ENCODE measurements at places on chromosomes 13 and 19.

DNA sequence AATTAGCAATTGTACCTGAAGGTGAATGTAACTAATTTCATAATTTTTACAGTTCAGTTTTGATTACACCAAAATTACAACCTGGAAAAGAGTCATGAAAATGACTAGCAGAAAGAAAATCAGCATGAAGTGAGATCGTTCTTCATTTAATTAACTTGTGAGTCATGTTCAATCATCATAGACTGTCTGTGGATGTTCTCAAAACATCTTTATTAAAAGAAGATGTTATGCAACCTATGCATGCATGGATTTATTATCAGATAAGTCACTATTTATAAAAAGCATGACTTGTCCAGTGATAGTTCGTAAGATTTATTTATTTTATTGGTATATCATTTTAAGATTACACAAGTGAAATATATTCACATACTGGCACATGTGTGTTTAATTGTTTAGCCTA, 245.9 kb downstream of the ITGBL1 start:
- DNase-seq, result no peak

- DNase-seq, result no peak
These were observed 1.1 kb downstream of the KLHL26 start for GRCh38 chr19:18637673-18638630.

DNA sequence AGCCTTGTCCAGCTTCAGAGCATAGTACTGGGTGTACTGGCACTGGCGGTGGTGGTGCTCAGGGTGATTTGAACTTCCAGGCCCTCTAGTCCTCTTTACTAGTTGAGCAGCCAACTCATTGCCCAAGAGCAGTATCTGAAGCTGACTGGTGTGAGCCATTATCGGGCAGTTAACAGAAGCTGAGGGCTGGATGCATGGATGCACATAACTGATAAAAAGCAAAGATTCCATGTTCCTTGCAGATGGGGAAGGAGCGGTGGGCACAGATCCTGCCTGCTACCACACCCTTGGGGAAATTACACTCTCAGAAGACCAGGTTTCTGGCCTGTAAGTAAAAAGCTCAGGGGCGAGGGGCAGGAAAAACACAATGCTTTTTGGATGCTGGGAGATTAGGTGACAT, 499.4 kb upstream of the ARGLU1 start:
- no peak for DNase-seq

- no peak for DNase-seq
These were observed 154.0 kb downstream of the RGCC start for GRCh38 chr13:41611385-41611784.

GRCh38 chr19:28596561-28597071, 616.3 kb downstream of the UQCRFS1 start:
- no peak for DNase-seq

DNA sequence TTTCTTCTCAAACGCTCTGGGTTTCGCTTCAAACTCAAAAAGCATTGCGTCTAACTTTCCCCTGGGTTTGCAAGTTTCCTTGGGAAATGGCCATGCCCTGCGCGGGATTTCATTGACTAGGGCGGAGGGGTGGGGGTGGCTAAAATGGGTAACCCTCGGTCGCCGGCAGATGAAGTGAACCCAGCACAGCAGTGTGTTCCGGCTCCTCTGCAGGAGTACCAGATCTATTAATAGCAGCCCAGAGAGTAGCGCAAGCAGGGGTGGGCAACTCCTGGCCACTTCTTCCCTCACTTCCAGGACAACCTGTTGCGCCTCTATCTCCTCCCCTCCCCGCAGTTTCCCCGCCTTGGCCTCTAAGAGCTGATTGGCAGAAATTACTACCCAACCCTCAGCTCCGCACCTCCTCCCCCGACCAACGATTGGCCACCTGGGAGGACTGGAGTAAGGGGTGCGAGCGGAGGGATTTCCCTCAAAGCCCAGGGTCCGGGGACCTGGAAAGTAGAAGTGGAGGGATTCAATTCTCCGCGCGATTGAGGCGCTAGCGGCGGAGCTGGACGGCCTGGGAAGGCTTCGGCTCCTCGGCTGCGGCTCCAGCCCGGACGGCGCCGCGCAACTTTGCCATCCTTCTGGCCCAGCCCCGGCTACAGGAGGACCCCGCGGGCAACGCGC, at the start of gene FREM2:
Gene FREM2, plus strand, starts transcription at position 501 of the 669 bp plus-strand sequence. CDS start 268 bp downstream, outside the sequence.
- no peak for DNase-seq

- DNase-seq, result no peak
These were observed 838 bp downstream of the AKAP11 start for GRCh38 chr13:42272804-42273175.

DNA sequence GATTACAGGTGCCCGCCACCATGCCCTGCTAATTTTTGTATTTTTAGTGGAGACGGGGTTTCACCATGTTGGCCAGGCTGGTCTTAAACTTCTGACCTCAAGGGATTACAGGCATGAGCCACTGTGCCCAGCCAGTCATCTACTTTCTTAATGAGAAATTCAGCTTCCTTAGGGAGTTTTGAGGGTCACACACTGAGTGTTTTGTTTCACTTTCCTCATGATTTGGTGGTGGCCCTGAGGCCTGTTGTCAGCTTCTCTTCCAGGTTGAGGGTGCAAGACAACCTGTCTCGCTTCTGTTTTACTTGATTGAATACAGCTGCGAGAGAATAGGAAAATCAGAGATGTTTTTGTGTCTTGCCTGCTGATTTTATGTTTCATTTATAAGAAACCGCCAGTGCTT, 9.9 kb downstream of the FRY start:
- no peak for DNase-seq

DNA sequence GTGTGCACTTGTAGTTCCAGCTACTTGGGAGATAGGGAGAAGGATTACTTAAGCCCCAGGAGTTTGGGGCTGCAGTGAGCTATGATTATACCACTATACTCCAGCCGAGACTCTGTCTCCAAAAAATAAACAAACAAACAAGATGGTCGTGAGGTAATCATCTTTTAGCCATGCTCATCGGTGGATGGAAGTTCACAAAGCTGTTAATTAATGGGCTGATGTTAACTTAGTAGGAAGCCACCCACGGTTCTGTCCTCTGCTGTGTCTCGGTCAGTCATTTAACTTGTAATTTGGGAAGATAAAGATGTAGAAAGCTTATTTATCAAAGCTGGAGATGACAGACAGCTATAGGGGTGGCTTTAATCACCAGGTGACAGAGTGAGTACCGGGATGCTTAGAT, 64.9 kb downstream of the ARHGEF18 start:
- no peak for DNase-seq

GRCh38 chr13:49533591-49534269, 38.0 kb downstream of the PHF11 start:
- DNase-seq, result no peak

DNA sequence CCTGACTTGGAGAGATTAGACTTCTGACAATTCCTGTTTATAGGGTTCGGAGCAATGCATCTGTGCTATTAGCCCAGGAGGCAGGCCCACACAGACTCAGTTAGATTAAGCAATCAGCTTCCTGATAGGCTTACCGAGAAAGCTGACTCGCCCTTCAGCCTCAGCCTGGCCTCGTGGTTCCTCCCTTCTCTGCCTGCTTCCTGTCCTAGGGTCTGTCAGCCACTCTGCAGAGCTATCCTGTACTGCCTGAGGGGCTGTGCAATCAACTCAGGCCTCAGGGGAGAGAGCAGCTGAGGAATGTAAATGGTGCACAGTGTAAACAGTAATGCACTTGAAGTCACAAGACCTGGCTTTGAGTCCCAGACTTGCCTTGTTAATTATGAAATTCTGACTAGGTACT, 30.7 kb downstream of the HTR2A start:
- peak; percentile 8 for DNase-seq

DNA sequence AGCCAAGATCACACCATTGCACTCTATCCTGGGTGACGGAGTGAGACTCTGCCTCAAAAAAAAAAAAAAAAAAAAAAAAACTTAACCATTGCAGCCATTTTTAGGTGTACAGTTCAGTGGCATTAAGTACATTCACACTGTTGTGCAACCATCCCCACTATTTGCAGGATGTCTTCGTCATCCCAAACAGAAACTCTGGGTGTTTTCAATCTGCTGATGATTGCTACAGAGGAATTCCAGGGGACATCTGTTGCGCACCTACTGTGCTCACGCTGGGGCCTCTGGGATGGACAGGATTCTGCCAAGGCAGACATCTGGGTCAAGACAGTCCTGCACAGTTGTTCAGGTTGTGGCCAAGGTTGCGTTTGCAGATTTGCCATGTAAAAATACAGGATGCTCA, 2.4 kb upstream of the APOC4 start:
- DNase-seq, result no peak

- no peak for DNase-seq
These were observed 15.6 kb upstream of the CCNE1 start for GRCh38 chr19:29796173-29796573.

- no peak for DNase-seq
These were observed 391.6 kb downstream of the KCNRG start for GRCh38 chr13:50406831-50407230.

- DNase-seq, result peak; percentile 92
These were observed 2.6 kb downstream of the AP1M1 start for GRCh38 chr19:16200038-16201010.

GRCh38 chr19:38649305-38650171, 2.1 kb downstream of the ACTN4 start:
- no peak for DNase-seq

DNA sequence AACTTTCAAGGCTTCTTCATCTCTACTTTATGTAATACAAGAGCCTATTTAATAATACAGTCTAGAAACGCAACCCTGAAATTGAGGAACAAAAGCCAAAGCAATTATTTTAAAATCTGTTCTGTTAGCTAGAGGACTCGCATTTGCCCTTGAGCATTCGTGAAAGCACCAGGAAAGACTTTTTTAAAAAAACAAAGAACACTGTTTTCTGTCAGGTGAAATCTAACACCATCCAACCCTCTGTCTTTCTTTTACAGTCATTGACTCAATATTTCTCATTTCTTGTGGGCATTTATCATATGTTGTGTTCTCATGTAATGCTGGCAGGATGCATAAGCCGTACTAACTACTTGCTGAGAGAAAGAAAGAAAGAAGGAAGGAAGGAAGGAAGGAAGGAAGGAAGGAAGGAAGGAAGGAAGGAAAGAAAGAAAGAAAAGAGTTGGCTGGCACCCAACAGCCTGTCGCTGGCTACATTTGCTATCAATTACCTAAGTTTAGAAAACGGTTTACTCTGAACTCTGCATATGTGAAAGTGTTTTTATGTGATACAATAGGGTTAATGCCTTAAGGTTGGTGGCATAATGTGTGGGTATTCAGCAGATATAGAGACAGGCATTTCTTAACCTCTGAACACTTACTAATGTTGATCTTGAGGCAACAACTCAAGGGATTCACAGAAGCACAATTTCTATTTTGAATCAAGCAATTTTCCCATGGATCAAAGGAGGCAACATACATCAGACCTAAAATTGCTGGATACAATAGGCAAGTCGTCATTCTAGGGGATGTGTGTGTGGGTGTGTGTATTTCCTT, 445.4 kb downstream of the DCT start:
- no peak for DNase-seq

- DNase-seq, result no peak
These were observed 463 bp upstream of the POMP start for GRCh38 chr13:28658539-28658795.

DNA sequence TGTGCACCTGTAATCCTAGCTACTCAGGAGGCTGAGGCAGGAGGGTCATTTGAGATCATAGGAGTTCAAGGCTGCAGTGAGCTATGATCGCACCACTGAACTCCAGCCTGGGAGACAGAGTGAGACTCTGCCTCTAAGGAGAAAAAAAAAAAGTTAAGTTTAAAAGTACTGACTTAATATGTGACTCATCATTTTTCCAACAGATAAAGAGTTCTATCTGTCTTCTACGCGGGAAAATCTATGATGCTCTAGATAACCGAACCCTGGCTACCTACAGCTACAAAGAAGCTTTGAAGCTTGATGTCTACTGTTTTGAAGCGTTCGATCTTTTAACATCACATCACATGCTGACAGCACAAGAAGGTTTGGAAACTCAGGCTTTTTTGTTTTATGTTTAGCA, 7.2 kb downstream of the CDC16 start:
- no peak for DNase-seq

GRCh38 chr13:74755065-74755464, 620.9 kb upstream of the KLF12 start:
- no peak for DNase-seq

- no peak for DNase-seq
These were observed 11.5 kb downstream of the MPHOSPH8 start for GRCh38 chr13:19645000-19645399.

DNA sequence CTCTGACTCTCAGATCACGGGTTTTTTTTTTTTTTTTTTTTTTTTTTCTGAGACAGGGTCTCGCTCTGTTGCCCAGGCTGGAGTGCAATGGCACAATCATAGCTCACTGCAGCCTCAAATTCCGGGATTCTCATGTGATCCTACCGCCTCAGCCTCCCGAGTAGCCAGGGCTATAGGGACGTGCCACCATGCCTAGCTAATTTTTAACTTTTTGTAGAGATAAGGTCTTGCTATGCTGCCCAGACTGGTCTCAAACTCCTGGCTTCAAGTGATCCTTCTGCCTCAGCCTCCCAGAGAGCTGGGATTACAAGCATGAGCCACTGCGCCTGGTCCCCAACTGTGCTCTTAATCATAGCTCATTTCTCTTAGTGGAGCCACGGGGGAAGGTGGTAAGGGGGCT, 4.6 kb upstream of the GRAMD1A start:
- no peak for DNase-seq

DNA sequence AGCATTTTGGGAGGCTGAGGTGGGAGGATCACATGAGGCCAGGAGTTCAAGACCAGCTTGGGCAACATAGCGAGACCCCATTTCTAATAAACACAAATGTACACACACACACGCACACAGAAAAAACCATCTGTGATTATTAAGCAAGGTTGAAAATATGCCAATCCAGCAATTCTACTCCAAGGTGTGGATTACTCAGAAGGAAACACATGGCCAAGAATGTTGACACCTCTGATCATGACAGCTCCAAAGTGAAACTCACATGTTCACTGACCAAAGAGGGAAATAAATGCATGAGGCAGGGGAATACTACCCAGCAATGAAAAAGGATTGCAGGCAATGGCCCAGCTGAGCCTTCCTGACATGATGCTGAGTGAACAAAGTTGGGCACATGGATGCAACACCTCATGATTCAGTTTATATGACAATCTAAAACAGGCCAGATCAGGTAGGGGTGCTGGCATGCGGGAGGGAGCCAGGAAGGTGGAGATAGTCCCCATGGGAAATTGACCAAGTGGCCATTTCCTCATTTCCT, 4.4 kb downstream of the DOCK6 start:
- DNase-seq, result no peak

GRCh38 chr13:41561170-41561569, 103.8 kb downstream of the RGCC start:
- no peak for DNase-seq

DNA sequence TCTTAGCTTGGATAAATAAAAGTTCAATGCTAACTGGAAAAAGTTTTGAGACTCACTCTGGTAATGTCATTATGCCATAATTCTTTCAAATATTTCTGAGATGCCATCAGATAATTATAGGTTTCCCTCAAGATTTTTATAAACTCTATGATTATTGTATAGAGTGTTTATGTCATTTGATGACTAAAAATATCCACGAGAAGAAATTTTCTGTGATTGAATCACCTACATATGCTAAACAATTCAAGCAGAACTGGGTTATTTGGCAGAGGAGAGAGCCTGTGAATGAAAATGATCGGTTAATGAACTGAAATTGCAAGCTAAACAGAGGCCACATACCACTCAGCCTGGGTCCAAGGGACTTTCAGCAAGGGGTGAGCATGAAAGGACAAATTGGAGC, 92.6 kb upstream of the TSC22D1 start:
- no peak for DNase-seq

GRCh38 chr13:44292545-44292944, 81.1 kb upstream of the SERP2 start:
- no peak for DNase-seq

Data from HuH-7 (cell line).